ENCODE measurements at places on chromosomes 16 and 17.

DNA sequence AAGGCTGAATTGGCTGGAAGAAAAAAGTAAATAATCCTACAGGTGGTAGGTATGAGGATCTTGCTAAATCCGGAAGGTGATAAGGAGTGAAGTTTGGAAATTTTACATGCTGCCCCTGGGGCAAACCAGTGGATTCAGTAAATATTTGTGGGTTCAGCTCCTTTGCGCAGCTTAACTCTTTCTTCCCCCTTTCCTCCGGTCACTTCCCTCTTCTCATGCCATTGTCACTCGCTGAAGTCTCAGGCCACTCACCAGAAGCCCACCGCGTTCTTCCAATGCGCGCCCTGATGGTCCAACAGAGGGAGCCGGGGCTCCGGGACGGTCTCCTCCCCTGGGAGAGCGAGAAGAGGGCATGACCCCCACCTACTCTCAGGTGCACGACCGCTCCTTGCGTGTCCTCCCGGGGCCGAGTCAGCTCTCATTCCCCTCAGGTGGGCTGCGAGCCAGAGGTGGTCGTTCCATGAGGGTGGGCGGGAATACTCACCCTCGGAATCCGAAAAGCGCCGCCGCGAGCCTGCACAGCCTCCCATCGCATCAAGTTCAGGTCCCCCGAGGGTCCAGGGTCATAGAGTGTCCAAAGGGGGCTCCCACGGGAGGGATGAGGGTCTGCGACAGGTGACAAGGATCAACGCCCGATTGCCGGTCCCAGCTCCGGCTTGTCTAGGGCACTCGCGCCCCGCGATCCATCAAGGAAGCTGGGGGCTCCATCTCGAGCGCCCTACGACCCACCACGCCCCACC lies 474 bp downstream of the CLN3 start:
- DNase-seq, result peak; percentile 62

- DNase-seq, result no peak
Measured at GRCh38 chr16:73459586-73459985, 411.7 kb upstream of the ZFHX3 start.

DNA sequence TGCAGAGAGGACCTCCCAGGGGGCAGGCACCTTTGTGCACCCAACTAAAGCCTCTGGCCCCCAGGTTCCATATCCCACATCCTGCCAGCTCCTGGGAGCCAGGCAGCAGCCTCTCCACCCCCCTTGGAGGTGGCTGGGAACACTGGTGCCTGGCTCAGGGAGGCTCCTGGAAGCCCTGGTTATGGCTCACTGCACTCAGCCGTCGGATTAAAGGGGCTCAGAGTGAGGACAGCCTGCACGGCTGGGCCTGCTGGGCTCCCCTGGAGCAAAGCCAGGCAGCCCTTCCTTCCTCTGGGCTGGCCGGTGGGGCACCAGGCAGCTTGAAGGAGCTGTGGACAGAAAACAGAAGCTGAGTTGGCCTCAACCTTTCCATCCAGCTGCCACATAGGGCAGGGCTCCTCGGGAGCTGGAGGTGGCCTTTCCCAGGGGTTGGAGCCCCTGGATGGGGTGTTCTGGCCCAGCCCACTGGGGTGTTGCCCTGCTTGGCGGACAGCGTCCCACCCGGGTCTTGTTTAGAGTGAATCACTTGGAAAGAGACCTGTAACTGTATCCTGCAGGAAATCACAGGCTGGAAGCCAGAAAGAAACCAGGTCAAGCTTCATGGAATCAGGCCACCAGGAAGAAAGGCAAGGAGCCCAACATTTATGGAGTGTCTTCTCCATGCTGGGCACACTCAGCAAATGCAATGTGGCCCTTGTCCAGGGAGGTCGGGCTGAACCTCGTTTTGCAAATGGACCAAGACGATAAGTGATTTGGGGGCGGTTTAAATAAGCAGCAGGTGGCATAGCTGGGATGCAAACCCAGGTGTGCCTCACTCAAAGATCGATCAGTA lies 253.3 kb downstream of the SOX9 start:
- peak; percentile 82 for DNase-seq

DNA sequence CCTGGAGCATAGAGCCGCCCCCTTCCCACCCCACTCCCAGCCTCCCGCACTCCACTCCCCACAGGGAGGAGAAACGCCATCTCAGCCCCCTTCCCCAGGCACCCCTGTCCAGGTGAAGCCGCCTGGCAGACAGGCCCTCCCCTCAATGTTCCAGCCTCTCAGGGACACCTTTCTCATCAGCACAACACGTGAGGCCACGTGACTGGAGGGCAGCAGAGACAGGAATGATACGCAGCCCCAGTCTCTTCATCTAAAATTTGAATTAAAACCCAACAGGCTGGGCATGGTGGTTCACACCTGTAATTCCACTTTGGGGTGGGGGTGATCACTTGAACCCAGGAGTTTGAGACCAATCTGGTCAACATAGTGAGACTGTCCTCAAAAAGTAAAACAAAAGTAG lies 20.2 kb upstream of the AATK start:
- no peak for DNase-seq

- DNase-seq, result no peak
Measured at GRCh38 chr17:66135896-66136295, 56.0 kb downstream of the CEP112 start.

GRCh38 chr17:40191237-40192208 lies 14.3 kb downstream of the RAPGEFL1 start:
- DNase-seq, result peak; percentile 85

GRCh38 chr17:14125518-14126137 lies 56.3 kb downstream of the COX10 start:
- DNase-seq, result peak; percentile 49

- DNase-seq, result no peak
Measured at GRCh38 chr16:30382111-30382881, at the start of gene SEPTIN1. TSS of gene SEPTIN1 (minus strand) at chr16:30382561. CDS start at chr16:30382542, 19 bp downstream.

DNA sequence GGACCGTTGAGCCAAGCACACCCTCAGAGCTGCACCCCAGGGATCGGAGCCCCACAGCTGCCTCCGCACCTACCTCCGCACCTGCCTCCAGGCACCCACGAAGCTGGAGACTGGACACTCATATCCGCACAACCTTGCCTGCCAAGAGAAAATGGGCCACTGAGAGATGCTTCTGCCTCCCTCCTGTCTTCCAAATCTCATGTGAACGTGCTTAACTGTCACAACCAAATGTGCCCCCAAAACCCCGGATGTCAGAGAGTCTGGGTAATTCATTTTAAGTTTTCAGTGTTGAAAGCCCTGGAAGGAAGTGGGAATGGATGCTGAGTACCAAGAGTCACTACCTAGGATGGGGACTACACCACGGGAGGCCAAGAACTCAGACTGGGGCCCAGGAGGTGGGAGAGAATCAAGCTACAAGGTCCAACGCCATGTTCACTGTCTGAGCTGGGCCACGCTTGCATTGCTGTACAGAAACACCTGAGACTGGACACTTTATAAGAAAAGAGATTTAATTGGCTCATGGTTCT lies 49.5 kb upstream of the MEAK7 start:
- no peak for DNase-seq

- no peak for DNase-seq
Measured at GRCh38 chr17:2508035-2508434, 3.7 kb downstream of the METTL16 start.

- DNase-seq, result no peak
Measured at GRCh38 chr17:39769974-39770587, 32.3 kb downstream of the GRB7 start.

GRCh38 chr17:82325286-82326180 lies 8.0 kb downstream of the SECTM1 start:
- DNase-seq, result no peak

- no peak for DNase-seq
Measured at GRCh38 chr17:27486741-27487140, 30.5 kb downstream of the KSR1 start.

DNA sequence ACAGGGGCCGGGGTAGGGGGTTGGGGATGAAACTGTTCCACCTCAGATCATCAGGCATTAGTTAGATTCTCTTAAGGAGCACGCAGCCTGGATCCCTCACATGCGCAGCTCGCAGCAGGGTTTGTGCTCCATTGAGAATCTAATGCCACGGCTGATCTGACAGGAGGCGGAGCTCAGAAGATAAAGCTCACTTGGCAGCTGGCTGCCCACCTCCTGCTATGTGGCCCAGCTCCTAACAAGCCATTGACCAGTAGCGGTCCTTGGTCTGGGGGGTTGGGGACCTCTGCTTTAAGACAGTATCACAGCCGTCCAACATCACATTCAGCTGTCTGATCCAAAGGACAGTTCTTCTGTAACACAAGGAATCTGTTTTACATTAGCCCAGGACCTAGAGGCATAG lies 62.5 kb downstream of the SLC39A11 start:
- peak; percentile 86 for DNase-seq

DNA sequence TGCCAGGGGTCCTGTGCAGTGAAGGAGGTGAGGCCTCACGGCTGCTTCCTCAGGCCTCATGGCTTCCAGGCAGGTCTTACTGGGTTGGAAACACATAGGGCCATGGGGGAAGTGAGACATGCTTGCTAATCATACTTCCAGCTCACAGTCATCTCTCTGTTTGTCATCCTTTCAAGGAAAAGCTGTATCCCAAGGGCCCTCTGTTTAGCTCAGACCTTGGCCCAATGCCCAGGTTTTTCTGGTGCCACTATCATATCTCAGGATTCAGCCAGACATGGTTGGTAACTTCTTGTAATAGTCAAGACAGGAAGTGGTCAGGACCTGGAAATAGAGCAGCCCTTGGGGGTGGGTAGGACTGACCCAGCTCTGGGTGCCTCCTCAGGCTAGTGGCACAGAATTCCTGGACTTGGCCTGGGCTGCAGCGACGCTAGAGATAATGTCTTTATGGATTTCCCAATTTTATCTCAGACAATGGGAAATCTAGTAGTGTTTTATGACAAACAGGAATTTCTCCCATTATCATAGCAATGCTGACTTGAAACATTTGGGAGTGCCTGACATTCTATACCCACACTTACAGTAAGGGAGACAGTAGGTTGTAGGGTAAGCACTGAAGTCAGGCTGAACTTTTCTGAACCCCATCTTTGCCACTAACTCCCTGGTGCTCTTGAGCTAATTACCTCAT lies 13.5 kb upstream of the ITGB3 start:
- DNase-seq, result peak; percentile 56

GRCh38 chr17:77285594-77286390 lies 145.0 kb downstream of the SEC14L1 start:
- DNase-seq, result no peak

GRCh38 chr16:65888201-65888600 lies 478.3 kb upstream of the CDH5 start:
- no peak for DNase-seq

DNA sequence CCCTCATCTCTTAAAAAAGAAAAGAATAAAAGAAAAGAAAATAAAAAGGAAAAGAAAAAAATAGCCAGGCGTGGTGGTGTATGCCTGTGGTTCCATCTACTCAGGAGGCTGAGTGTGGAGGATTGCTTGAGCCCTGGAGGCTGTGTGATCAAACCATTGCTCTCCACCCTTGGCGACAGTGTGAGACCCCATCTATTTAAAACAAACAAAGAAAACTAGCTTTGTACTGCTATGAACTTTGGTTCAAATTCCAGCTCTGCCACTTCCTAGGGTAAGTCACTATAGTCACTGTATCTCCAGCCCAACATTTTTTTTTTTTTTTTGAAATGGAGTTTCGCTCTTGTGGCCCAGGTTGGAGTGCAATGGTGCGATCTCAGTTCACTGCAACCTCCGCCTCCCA lies 4.2 kb downstream of the CTF1 start:
- DNase-seq, result no peak

- peak; percentile 80 for DNase-seq
Measured at GRCh38 chr17:28725660-28726225, 290 bp downstream of the TLCD1 start.

DNA sequence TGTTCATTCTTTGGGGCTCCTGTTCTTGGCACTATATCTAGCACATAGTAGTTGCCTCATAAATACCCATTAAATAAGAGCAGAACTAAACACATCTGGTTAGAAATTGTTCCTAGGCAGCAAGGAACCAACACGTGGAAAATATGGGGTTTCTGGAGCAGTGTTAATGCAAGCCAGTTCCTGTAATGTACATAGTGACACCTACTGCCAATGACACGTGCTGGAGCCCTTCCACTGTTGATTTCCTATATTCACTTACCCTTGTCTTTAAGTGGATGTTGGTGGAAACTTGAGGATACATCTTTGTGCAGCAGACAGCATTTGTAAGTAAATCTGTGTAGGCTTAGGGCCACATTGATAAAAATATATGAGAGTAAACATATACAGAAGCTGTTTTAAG lies 1.6 kb upstream of the IRF8 start:
- DNase-seq, result no peak

- DNase-seq, result no peak
Measured at GRCh38 chr17:79160980-79161636, 86.5 kb downstream of the ENGASE start.

DNA sequence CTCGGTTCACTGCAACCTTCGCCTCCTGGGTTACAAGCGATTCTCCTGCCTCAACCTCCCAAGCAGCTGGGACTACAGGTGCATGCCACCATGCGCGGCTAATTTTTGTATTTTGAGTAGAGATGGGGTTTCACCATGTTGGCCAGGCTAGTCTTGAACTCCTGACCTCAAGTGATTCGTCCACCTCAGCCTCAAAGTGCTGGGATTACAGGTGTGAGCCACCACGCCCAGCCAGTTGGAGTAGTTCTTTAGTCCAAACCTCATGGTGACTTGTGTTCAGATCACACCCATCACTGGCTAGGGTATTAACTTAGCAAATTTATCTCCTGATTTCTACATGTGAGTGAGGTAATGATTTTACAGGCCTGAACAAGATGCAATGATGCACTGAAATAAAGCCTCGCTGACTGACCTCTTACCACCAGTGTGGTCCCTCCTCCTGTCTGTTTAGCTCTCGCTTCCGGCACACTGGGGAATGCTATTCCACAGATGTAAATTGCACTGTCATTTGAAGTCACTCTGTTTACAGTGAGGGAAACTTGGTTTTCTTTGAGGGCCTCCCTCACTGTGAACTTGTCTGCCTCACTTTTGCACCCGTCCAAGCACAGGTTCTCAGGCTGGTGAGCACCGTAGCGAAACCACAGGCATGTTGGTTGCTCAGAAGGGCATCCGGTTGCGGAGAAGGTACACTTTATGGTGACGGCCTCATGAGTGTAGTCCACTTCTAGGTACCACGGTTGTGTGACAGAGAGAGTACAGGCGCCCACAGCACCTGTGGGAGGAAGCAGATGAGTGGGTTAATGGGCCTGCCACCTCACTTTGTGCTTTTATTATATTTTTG lies 5.5 kb downstream of the IGSF6 start:
- DNase-seq, result no peak

- DNase-seq, result no peak
Measured at GRCh38 chr17:44754276-44754675, 4.5 kb upstream of the ADAM11 start.

All from eye (tissue), 1 donor.